Umbilical cord (tissue), 2 donors: ENCODE measurements at places on chromosomes 6 and 20.
A peak's percentile ranks its signal among the peaks of the same experiment; 100 is the strongest.

DNA sequence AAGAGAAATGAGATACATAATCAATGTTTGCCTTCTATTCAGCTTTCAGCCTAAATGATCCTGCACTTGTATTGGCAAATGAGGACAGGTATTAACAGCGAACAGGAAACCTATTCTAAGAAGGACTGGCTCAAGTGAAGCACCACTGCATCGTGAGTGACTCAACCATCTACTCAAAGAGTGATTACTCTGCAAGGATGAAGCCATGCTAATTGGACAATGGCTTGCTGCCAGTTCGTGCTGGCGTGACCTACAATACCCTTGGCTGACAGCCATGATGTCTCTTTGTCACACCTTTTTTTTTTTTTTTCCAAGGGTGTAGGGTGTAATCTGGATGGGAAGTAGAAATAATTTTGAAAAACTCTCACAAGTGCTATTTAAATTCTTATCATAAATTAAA is 104.9 kb downstream of the GJA10 start:
- no peak for DNase-seq

- DNase-seq, result no peak
Measured at GRCh38 chr20:3890999-3891929, 2.1 kb downstream of the PANK2 start.

- DNase-seq, result no peak
Measured at GRCh38 chr20:35908007-35908406, 46.3 kb downstream of the SCAND1 start.

GRCh38 chr20:5395932-5396727 is 79.4 kb upstream of the PROKR2 start:
- DNase-seq, result no peak

DNA sequence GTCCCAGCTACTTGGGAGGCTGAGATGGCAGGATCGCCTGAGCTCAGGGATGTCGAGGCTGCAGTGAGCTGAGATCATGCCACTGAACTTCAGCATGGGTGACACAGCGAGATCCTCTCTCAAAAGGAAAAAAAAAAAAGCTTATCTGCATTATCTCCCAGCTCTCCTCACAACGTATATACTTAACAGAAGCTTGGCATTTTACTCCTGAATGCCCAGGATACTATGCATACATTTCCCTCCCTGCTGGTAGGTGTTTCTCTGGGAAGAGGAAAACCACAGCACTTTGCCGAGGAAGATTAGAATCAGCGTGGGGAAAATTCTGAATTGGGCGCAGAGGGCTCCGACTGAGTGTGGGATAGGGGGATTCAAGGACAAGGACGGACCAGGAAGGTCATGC is 800.6 kb downstream of the DHX35 start:
- no peak for DNase-seq

- DNase-seq, result no peak
Measured at GRCh38 chr6:157089851-157090250, 233.5 kb downstream of the TMEM242 start.

- no peak for DNase-seq
Measured at GRCh38 chr6:129390900-129391299, 319.1 kb downstream of the ARHGAP18 start.

GRCh38 chr6:35516712-35517111 is 4.0 kb upstream of the TULP1 start:
- no peak for DNase-seq

GRCh38 chr6:99119109-99120031 is 171.6 kb upstream of the FBXL4 start:
- peak; percentile 52 for DNase-seq

GRCh38 chr20:2519115-2519809 is 10.5 kb upstream of the ZNF343 start:
- DNase-seq, result no peak

GRCh38 chr6:158085261-158086053 is 82.6 kb downstream of the SERAC1 start:
- no peak for DNase-seq

DNA sequence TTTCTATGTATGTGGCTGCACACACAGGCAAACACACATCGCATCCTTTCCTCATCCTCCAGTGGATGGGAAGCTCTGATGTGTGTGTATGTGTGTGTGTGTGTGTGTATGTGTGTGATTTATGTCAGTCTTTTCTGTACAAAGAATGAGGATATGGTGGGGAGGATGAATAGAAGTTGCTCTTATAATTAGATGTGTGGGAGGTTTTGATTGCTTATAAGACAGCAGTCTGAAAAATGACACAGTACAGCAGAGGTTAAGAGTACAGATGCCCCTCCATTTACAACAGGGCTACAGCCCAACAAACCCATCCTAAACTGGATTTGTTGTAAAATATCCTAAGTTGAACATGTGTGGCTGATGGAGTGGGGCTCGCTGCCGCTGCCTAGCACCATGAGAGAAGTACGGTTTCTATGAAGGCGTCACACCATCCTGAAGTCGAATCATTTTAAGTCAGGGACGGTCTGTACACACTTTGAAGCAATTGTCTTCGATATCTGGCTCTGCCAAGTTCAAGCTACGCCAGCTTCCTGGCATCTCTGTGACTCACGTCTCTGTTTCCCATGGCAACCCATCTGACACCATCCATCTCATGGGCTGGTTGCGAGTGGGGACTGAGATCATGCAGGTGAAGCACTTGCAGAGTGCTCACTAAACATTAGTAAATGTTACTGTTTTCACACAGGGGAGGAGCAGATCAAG is 252.6 kb downstream of the MYLK4 start:
- no peak for DNase-seq

DNA sequence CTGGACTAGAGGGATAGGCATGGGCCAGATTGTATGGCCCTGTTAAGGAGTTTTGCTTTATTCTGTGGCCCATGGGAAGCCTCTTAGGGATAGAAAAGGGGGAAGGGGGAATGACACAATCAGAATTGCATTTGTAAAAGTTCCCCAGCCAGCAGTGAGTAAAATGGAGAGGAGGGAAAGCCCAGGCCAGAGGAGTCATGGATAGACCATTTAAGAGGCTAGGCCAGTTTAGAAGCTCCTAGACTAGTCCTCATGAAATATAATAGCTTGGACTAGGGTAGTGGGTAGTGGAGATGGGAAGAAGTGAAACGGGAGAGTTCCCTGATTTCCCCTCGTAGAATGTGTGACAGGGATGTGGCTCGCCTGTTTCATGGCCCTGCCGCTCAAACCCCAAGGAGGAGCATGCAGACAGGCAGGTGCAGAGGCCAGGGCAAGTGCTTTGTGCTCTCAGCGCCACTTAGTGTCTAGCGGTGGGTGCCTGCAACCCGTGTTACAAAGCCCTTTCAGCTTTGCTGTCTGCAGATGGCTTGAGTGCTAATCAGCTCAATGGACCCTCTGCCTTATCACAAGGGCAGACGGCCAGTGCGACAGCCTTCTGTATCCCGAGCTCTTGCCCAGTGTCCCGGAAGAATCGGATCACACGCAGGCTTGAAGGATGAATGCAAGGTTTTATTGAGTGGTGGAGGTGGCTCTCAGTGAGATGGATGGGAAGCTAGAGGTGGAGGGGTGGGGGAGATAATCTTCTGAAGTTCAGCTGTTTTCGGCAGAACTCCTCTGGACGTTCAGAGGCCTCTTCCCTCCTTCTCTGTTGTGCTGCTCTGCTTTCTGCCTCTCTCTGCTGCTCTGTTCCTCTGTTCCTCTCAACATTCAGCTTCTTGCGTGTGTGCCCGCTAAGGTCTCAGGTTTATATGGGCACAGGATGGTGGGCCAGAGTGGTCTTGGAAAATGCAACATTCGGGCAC is 141.1 kb downstream of the CEP57L1 start:
- no peak for DNase-seq
